ENCODE measurements at places on chromosomes 4 and X.

DNA sequence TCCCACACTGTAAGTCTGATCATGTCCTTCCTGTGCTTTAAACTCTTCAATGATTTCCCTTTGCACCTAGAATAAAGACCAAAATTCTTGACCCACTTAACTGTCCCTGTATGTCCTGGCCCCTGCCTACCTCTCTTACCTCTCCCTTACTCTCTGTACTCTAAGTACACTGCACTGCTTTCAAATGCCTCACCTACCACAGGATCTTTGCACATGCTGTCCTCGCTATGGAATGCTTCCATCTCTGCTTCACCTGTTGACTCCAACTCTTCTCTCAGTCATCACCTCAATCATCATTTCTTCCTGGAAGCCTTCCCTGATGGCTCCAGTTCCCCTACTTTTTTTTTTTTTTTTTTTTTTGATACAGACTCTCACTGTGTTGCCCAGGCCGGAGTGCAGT is 29.0 kb upstream of the SEPTIN6 start:
- DNase-seq: no peak

DNA sequence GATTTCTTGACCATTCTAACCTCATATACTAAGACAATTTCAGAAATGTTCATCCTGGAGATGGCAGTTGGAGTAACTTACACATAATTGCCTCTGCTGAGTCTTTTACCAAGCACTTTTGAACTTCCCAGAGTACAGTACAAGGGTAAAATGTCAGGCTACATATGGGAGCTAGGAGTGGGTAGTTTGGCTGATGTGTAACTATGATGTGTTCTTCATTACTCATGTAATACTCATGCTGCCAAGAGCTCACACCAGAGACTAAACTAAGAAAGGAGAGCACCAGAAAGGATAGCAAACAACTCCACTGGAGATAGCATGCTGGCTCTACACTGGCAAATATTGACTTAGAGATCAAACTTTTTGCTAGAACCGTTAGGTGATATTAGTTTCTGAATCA is 194.0 kb downstream of the PDGFRA start:
- no peak for DNase-seq

- no peak for DNase-seq
These were observed 250.4 kb downstream of the ADAMTS3 start for GRCh38 chr4:72318421-72319170.

- DNase-seq: no peak
These were observed 136.4 kb downstream of the MAPK10 start for GRCh38 chr4:86223472-86223871.

DNA sequence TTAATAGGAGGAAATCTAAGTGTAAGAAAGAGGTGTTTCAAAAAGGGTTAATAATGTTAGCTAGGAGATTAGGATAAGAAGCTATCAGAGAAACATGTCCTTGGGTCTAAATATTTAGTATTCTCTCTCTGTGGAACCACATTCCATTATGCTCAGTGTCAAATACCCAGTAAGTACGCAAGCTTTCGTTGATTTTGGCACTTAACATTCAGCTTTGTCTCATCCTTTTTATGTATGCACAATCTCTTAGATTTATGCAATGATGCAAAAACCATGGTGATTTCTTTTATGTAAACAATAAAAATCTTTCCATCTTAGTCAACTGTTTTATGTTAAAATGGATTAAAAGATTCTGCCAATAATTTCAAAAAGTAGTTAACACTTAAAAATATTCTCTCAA is 129.2 kb downstream of the KLHL13 start:
- DNase-seq: no peak

DNA sequence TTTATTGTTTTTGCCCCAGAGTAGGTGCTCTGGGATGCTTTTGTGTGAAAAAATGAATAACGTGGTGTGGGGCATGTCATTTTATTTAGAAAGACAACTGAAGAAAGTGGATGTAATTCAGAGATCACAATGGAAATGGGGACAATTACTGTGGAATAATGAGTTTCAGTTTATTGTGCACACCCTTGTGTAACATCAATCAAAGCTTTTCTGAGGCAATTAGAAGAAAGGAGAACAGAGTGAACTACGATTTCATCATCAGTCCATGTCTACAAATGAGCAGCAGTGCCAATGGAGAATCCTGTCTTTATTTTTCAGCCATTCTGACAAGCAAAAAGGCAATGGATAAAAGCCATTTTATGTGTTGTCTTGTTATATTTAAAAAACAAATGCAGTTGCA is 339.2 kb downstream of the TMA16 start:
- no peak for DNase-seq

DNA sequence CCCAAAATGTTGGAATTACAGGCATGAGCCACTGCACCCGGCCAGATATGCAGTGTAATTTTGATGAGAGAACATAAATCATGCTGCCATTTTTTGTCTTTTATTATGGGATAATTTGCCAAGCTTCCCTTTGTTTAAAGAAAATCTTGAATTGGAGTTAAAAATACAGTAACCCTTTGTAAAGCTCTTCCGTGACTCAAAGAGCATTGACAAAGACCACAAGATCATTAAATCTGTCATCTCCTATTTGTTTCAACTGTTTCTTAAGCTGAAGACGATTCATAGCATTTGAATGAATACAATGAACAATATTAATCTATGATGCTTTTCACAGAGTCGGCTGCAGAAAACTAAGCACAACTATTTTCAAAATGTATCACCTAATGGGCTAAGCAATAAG is 132.6 kb downstream of the ANAPC4 start:
- no peak for DNase-seq

GRCh38 chrX:103658681-103659433 is 27.6 kb downstream of the MORF4L2 start:
- no peak for DNase-seq
